BJ (cell line): ENCODE measurements at places on chromosomes 6 and 20. TPM values are rescaled to one million over a fixed set of nuclear protein-coding genes. Genes with fewer than 3 reads are reported as not detected.

The RIPPLY2 gene
- polyA plus RNA-seq, result not detected in 2 replicates

The CST9 gene
- not detected in 2 replicates for polyA plus RNA-seq

The SOBP gene
- 0.02 TPM in 1 of 2 replicates, not detected in the other for polyA plus RNA-seq

The WFDC10B gene
- polyA plus RNA-seq, result not detected in 2 replicates

The OPRM1 gene
- not detected in 2 replicates for polyA plus RNA-seq

The MRAP2 gene
- polyA plus RNA-seq, result 0.16 and 0.26 TPM in 2 replicates

The DDRGK1 gene
- 33.1 and 34.9 TPM in 2 replicates for polyA plus RNA-seq

The SERINC1 gene
- polyA plus RNA-seq, result 89.7 and 182 TPM in 2 replicates

The C20orf204 gene
- 0.05 and 0.06 TPM in 2 replicates for polyA plus RNA-seq

The BHLHE23 gene
- polyA plus RNA-seq, result not detected in 2 replicates

The OR2B6 gene
- 0.09 TPM in 1 of 2 replicates, not detected in the other for polyA plus RNA-seq
